ENCODE measurements at places on chromosomes 3 and 15. TPM values are rescaled to one million over a fixed set of nuclear protein-coding genes. Genes with fewer than 3 reads are reported as not detected.

GRCh38 chr15:61083788-61084134 is 145.3 kb downstream of the RORA start:
- DNase-seq = no peak

- DNase-seq = no peak
Observed at GRCh38 chr3:184801241-184801785, 10.7 kb upstream of the VPS8 start.

- DNase-seq = no peak
Observed at GRCh38 chr3:37053337-37053736, 60.0 kb downstream of the MLH1 start.

DNA sequence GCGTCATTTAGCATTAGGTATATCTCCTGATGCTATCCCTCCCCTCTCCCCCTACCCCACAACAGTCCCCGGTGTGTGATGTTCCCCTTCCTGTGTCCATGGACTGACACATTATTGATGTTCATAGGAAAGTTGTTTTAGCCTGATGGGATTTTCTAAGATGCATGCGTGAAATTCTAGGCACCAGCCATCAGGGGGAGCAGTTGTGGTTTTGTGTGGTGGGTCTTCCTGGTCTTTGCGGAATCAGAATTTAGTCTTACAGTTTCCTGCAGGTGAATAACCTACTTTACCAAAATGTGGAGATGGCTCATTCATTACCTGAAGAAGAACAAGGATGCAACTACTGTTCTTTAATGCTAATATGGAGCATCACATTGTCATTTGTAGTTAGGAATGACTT is 455.0 kb upstream of the THBS1 start:
- no peak for DNase-seq

DNA sequence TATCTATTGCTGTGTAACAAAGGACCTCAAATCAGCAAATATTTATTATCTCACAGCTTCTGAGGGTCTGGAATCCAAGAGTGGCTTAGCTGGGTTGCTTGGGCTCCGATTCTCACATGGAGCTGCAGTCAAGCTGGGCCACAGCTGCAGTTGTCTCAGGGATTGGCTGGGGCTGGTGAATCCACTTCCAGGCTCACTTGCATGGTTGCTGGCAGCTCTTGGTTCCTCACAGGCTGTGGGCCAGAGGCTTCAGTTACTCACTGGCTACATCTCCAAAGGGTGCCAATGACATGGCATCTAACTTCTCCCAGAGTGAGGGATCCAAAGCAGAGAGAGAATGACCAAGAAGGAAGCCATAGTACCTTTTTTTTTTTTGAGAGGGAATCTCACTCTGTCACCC is 13.9 kb upstream of the SYNM start:
- DNase-seq = no peak

- no peak for DNase-seq
Observed at GRCh38 chr3:25566358-25566920, 98.3 kb downstream of the TOP2B start.

- DNase-seq = no peak
Observed at GRCh38 chr3:42653303-42653559, 266 bp upstream of the ZBTB47 start.

GRCh38 chr15:101393172-101393571 is 96.3 kb downstream of the PCSK6 start:
- no peak for DNase-seq

GRCh38 chr15:92809880-92810361 is 90.2 kb upstream of the CHD2 start:
- DNase-seq = no peak

DNA sequence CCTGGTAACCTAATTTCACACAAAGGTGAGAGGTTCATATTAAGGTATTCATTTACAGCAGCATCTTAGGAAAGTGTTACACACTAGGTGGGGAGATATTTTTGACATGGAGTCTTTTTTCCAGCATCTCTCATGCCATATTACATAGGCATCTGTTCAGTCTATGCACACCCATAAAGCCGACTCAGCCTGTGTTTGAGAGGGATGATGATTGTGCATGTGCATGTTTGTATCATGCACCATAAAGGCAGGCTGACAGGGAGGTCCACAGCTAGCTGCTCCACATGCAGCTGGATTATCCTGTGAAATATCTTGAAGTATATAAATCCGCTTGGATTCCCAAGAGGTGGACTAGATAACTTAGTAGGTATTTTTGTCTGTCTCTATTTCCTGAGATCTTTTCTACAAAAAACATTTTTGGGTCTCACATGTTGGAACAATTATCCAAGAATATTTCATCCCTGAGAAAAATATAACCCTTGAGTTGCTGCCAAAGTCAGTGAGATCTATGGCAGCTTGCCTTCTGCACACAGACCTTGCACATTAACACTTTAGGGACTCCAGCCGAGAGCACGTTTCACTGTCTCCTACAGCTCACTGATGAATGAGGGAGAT is 288.4 kb upstream of the DPH6 start:
- DNase-seq = no peak

GRCh38 chr3:190175490-190175889 is 54.8 kb upstream of the P3H2 start:
- no peak for DNase-seq

GRCh38 chr3:171890398-171890797 is 47.2 kb downstream of the TMEM212 start:
- no peak for DNase-seq

GRCh38 chr3:172746475-172746874 is 4.1 kb upstream of the ECT2 start:
- no peak for DNase-seq

GRCh38 chr15:85558848-85559247 is 178.4 kb downstream of the AKAP13 start:
- DNase-seq = no peak

DNA sequence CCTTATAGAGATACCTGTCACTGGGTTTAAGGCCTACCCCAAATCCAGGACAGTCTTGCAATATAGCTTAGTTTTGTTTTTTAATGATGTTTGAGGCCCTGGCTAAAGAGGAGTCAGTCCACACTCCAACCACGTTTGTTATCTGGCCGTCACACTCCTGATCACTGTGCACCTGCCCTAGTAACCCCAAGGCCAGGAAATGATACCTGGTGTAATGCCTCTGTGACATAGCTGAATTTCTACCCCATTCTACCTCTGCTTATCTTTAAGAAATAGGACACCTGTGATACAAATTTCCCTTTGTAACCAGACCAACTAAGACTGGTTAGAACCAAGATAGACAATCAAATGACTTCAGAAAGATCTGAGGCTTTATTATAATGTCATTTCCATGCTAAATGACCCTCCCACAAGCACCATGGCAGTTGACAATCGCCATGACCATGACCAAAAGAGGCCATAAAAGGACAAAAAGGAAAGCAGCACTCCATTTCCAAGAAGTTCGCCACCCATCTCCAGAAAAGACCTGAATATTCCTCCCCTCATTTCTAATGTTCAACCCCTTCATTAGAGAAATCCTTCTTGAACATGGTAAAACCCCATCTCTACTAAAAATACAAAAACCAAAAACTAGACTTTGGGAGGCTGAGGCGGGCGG is 4.8 kb upstream of the RTP3 start:
- DNase-seq = no peak

GRCh38 chr3:178603735-178604134 is 67.5 kb downstream of the KCNMB2 start:
- DNase-seq = no peak

DNA sequence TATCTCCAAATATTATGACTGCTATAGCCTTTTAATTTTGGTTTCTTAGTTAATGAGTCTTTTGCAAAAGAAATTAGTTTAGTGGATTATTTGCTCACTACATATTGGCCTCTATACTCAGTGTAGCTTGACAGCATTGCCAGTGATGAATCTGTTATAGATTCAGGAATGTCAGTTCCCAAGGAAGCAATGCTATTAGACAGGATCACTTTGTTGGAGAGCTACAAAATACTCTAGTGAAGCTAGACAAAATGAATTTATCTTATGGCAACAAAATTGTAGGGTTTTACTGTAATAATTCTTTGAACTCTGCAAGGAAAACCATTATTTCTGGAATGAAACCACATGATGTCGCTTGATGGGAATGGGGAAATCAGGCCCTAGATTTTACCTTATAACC is 543.3 kb downstream of the SQOR start:
- no peak for DNase-seq

Gene MGLL
- total RNA-seq = 7.4 TPM

Gene LIPC
- 2.8 TPM for total RNA-seq

Gene GOLGA8Q
- total RNA-seq = 0.83 TPM

Gene PLA1A
- total RNA-seq = 1.6 TPM

Gene ST8SIA2
- total RNA-seq = not detected

Gene TICRR
- total RNA-seq = 0.03 TPM

Gene LZTFL1
- total RNA-seq = 13.8 TPM

Gene ACSBG1
- total RNA-seq = not detected

Gene MYEF2
- 20.5 TPM for total RNA-seq

Measured in pancreas (tissue), 10 donors.